Cardiac muscle cell (in vitro differentiated cells and primary cell): ENCODE measurements at places on chromosomes 6 and 20. TPM values are rescaled to one million over a fixed set of nuclear protein-coding genes. Genes with fewer than 3 reads are reported as not detected.
A peak's percentile ranks its signal among the peaks of the same experiment; 100 is the strongest.

DNA sequence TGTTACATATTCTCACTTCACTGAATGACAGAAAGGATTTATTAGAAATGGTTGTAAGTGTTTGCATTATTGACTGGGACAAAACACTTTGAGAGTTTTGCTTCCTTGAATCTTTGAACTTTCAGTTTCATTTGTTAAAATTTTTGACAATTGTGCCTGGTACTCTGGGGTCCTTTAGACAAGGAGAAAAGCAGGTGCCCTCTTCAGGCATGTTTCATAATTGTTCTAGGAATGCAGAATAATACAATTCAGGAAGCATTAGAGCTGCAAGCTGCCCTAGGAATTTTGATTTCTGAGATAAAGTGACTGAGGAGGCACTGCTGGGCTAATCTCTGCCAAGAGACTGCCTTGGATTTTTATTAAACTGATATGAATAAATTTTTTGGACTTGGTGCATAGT lies 49.7 kb downstream of the TOP1 start:
- DNase-seq: peak; percentile 54

- no peak for DNase-seq
Measured at GRCh38 chr20:16588241-16588640, 15.0 kb upstream of the KIF16B start.

ASIP gene
- total RNA-seq: not detected in 2 replicates

DNA sequence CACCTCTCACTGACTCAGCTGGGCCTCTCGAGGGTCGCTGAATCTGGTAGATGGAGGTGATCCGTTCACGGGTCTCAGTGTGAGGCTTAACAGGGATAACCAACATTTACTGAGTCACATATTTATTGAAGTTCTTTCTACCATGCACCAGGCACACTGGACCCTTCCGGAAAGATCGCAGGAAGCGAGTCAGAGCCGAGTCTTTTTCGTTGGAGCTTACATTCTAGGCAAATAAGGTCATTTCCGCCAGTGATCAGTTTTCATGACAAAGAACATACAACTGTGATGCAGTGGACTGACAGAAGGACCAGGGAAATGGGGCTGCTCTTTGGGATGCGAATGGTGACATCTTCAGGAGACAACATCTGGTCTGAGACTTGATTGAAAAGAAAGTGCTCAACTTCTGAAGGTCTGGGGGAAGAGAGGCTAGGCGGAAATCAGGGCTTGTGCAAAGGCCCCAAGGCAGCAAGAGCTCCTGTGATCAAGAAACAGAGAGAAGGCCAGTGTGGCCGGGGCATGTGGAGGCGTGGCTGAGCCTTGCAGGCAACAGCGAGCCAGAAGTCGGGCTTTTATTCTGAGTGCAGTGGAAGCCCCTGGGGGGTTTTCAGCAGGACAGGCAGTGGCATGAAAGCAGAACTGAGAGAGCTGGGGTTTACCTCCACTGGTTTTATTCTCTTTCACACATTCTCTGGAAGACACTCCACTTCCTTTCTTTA lies 56.7 kb downstream of the APCDD1L start:
- no peak for DNase-seq

FILIP1 gene
- total RNA-seq: 56.8 and 107 TPM in 2 replicates

DEFB132 gene
- total RNA-seq: not detected in 2 replicates

- DNase-seq: peak; percentile 11
Measured at GRCh38 chr20:9458138-9458796, 56.1 kb upstream of the LAMP5 start.
